Gastroesophageal sphincter (tissue), 4 donors: ENCODE measurements at places on chromosomes 12 and 14. TPM values are rescaled to one million over a fixed set of nuclear protein-coding genes. Genes with fewer than 3 reads are reported as not detected.

GRCh38 chr14:90714811-90715210 lies 101.4 kb downstream of the TTC7B start:
- no peak for ATAC-seq

- ATAC-seq, result no peak
These were observed 9.7 kb downstream of the DCP1B start for GRCh38 chr12:1994429-1995143.

The PZP gene
- not detected for total RNA-seq

The PMCH gene
- total RNA-seq, result not detected

The TAS2R31 gene
- total RNA-seq, result not detected

The MMP19 gene
- 9.1 TPM for total RNA-seq

- no peak for ATAC-seq
These were observed 43.7 kb upstream of the BDKRB2 start for GRCh38 chr14:96160913-96161310.

The TUBA1B gene
- 880 TPM for total RNA-seq

GRCh38 chr12:104473374-104473983 lies 16.7 kb downstream of the CHST11 start:
- no peak for ATAC-seq

DNA sequence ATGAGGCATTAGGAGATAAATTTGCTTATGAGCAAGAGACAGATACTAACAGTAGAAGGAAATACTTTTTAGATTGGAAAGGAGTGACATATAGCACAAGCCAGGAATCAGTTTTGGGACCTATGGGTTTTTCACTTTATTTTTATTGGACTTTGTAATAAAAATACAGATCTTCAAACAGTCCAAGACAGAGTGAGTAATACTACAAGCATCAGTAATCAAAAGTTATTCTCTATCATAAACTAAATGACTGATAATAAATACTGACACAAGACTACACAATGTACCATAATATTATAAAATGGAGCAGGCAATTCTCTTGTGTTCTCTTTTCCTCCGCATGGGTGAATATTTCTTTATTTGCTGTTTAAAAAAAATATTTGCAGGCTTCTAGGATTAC lies 85.8 kb downstream of the DERA start:
- ATAC-seq, result no peak

DNA sequence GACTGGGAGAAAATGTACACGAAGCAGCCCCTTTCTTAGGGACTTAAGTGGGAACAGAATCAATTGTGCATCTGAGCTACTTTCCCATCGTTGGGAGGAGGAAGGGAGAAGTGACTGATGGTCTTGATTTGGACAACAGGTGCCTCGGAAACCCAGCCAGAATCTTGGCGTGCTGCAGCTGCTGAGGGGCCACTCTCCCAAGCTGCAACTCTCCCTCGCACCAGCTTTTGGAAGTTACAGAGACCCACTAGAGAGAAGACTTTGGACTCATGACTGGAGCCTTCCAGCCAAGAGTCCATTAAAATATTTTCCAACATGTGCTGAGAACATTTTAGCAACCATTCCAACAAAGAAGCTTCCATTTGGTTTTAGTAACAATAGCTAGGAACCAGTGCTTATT lies 52.3 kb downstream of the GNS start:
- ATAC-seq, result no peak

The TCL1A gene
- total RNA-seq, result not detected

GRCh38 chr12:96749999-96750398 lies 157.1 kb upstream of the NEDD1 start:
- no peak for ATAC-seq

The JPH4 gene
- total RNA-seq, result 2.7 TPM

The PRICKLE1 gene
- total RNA-seq, result 30.0 TPM

DNA sequence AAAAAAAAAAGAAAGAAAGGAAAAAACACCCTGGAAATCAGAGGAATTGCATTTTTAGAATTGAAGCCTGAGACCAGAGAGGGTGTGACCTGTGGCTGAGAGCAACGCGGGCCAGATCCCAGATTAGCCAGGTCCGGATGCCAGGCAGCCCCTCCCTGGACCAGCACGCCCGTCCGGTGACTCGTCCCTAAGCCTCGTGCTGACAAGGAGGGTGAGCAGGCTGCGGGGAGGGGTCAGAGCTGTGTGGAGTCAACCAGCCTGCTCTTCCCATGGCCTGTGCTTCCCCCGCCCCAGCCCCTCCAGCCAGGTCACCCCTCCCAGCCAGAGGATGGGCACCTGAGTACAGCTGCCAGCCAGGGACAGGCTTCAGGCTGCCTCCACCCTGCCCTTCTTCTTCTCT lies 4.2 kb upstream of the KLC1 start:
- peak; percentile 72 for ATAC-seq

DNA sequence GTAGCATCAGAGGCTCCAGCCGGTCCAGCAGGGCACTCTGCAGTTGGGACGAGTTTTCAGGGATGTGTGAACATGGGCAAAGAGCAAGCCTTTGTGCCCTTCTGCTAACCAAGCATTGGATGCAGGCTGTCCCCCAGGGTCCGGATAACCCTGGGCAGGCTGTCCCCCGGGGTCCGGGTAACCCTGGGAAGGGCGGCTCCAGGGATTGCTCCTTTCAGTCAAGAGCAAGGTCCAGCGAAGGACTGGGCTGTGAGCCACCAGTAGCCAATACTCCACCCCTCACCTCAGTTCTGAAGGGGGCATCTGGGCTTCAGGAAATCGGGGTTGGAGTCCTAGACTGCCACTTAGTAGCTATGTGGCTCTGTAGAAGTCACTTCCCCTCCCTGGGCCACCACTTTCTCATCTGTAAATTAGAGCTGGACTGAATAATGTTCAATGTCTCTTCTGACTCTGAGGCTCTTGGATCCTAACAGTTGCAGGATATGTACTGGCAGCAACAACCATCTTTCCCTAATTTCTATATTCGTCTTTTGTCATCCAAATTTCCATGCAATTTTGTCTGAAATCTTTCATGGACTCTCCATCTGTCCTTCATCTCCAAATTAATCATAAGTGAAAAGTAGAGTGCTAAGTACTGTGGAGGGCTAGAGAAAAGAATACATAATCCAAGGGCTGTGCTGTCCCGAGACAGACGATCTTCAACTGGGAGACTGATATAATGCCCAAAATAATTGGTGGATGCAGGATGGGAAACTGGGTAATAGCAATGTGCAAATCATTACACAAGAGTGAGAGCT lies 137.4 kb upstream of the NTF3 start:
- ATAC-seq, result no peak

DNA sequence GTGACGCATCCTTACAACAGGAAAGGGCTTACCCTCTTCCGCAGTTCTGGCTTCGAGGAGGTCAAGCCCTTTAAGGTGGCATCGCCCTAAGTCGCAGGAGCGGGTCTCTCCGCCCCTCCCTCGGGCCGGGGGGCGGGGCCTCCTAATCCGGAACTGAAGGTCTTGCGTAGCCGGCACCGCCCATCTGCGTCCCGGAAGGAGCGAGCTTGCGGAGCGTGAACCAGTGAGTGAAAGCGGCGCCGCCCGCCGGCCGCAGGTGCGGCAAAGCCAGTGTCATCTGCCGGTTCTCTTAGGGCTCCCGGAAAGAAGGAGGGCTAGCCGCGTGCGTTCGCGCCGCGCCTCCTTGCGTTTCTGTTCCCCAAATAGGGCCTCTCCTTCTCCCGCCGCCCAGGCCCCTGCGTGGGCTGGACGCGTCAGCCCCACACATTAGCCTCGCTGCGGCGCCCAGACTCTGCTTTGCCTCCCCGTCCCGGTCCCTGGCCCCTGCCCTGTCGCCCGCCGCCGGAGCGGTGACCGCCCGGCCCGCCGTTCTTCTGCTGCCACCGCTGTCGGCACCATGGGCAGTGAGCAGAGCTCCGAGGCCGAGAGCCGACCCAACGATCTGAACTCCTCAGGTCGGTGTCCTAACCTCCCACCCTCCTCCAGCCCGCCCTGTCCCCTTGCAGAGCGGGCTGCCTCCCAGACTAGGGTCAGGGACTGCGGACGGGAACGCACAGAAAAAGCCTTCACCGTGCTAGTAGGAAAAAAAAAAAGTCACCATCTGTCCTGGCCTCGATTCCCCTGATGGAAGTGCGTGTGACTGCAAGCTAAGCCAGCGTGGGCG lies at the start of gene BORCS5:
Gene BORCS5 (plus strand): TSS at position 183 of the 823 bp plus-strand sequence. CDS start 374 bp downstream, at position 557.
- ATAC-seq, result peak; percentile 97

GRCh38 chr14:24093901-24094840 lies at the start of gene PCK2:
Gene PCK2, plus strand, starts transcription at chr14:24094311. Its CDS starts 95 bp downstream, at chr14:24094406.
- peak; percentile 96 for ATAC-seq

The ATP5F1B gene
- total RNA-seq, result 452 TPM

The GALNT6 gene
- total RNA-seq, result 2.1 TPM
